ENCODE measurements at places on chromosomes 12 and 14.
A peak's percentile ranks its signal among the peaks of the same experiment; 100 is the strongest.

GRCh38 chr12:58425481-58426392 is 484.4 kb downstream of the ATP23 start:
- no peak for DNase-seq

DNA sequence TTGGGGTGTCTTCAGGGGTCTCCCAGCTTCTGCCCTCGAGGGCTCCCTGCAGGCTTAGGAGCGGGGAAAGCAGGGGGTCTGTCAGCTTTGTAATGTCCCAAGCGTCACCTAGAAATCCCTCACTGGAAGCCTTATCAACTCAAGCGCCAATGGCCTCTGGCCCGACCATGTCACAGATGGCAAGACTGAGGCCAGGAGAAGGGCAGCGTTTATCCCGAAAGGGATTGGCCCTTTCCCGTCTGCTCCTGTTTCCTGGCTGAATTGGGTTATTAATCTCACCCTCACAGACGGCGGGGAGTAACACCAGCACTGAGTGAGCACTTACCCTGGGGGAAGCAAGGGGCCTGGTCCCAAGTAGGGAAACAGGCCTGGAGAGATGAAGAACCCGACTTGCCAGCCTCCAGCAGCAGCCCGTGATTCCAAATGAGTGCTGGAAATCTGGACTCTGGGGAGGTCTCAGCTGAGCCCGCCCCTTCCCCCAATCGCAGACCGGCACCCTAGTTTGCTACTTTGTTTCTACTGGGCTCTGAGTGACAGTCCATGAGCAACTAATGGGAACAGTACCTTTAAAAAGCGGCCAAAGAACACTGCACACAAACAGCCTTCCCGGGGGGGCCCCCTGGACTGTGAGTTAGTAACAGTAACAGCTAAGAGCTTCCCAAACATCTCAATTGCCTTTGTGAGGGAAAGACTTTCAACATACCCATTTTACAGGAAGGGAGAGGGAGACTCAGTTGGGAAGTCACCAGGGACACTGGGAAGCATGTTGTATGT is 2.1 kb upstream of the NCOR2 start:
- DNase-seq, result no peak

DNA sequence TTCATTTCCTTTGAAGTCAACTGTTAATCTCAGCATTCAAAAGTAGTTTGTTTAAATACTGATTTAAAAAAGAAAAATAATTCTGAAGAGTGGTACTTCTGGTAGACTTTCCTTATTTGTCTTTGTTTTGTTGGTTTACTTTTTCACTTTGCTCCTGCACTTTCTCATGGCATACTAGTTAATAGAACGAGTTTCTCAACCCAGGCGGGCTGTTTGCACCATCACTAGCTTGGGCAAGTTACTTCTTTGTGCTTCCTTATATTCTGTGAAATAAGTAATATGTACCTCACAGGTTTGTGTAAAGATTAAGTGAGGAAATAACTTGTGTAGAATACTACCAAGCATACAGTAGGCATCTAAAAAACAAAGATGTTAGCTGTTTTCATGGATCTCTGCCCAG is 45.5 kb downstream of the SLC38A6 start:
- no peak for DNase-seq

DNA sequence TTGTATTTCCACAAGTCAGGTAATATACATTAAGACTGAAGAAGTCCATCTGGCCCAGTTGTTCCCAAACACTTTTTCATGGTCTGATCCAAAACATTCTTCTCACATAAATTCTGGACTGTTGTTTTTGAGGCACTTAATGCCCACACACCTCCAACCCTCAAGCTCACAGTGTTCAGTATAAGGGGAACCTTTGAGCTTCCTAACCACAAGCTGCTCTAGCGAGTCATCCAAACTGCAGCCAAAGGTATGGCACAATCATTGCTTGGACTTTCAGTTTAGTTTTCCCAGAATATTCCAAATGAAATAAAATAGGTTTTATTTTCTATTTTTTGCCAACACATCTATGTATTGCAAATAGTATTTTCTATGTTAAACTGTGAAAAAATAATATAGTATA is 103.0 kb downstream of the PUS7L start:
- no peak for DNase-seq

GRCh38 chr12:62543741-62544140 is 77.1 kb downstream of the MON2 start:
- DNase-seq, result no peak

DNA sequence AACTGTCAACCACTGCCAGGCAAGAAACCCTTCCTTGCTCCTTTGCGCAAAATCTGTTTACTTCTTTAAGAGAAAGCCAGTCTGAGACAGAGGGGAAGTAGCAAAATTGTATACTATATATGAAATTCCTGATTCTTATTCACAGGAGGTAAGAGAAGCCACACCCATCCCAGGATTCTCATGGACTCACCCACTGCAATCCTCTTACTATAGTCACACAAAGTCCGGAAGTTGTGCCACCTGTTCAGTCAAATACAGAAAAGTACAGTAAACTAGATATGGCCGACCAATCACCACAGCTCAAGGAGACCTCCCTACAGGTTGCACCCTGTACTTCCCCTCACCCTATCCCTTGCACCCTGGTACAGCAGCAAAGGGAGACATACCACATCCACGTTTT is 2.9 kb downstream of the PRMT5 start:
- DNase-seq, result no peak

DNA sequence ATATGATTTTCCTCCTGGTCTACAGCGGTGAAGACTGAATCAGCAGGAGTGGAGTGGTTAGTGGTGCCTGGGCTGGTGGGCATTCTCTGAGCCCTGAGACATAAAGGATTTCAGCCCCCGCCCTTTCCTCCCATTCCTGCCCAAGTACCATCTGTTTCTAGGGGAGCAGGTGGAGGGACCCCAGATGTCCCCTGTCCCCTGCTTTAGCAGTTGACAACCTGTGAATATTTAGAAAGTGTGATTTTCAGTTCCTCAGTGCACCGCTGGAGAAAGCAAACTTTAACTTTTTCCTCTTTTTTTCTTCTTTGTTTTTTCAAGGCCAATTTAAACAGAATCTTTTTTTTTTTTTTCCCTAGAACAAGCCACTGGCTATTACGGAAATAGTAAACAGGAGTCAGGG is 163.8 kb upstream of the MYL2 start:
- no peak for DNase-seq

DNA sequence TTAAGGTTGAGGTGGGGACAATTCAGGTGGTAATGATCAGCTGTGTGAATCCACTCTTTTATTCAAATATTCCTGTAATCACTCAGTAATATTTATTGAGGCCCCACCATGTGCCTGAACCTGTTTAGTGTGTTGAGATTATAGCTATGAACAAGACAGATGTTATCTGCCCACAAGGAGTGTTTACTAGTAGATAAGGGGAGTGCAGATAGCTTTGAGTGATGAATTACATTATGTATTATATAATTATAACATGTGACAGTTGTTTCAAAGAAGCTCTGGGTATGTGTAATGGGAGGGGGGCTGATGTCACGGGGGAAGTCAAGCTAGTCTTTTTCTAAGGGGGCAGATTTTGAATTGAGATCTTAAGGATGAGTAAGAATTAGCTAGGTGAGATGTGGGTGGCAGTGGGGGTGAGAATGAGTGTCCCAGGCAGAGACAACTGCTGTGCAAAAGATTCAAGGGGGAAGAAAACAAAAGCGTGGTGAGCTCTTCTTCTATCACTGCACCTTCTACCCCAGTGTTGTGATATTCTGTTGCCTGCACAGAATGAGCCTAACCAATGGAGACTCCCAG is 21.3 kb upstream of the SRRM4 start:
- no peak for DNase-seq

DNA sequence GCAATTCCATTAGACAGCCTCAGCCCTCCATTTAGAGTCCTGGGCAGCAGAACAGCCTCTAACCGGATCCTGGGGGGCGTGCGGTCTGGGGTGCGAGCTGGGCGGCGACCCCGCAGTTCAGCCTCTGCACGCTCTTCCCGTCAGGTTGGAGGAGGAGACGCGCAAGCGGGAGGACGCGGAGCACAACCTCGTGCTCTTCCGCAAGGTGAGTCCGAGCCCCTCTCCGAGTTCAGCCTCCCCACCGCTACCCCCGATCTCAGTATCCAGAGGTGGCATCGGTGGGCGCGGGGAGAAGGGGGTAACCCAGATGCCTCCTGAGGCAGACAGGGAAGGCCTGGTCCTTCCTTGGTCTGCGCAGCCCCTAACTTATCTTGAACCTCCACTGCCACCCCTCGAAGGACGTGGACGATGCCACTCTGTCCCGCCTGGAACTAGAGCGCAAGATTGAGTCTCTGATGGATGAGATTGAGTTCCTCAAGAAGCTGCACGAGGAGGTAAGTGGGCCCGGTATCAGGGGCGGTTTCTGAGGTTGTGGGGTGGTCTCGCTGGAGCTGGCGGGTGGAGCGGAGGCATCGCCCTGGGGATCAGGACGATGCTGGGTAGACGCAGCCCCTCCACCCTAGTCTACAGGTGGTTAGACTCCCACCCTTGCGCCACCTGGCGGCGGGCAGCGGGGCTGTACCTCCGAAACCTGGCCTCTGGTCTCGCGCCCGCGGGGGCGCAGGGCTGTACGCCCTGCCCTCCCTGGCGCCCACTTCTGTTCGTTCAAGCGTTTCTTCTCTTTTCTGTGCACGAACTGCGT is 1.3 kb downstream of the PRPH start:
- peak; percentile 53 for DNase-seq

- DNase-seq, result no peak
Measured at GRCh38 chr12:66156654-66157053, 13.1 kb downstream of the TMBIM4 start.

DNA sequence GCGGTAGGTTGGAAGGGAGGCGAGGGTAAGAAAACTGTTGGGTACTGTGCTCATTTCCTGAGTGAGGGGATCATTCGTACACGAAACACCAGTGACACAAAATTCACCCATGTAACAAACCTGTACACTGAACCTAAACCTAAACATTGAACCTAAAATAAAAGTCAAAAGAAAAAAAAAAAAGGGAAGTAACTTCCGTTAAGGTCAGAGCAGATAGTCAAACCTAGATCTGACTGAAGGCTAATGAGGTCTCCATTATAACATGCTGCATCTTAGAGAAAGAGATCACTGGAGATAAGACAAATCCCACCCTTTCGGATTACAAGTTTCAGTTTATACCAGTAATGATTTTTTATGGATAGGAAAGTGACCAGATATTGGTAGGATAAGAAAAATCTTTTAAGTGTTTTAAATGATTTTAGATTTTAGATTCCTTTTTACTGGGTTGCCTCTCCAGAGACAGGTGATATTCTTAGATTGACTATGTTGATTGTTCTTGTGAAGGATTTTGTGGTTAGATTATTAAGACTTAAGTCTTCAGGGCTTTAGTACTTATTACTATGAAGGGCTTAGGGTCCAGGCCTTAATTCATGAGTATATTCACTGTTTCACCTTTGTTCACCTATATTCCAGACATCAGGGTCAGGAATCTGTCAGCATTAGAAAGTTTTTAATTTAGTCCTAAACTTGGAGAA is 11.2 kb upstream of the NCKAP1L start:
- no peak for DNase-seq

DNA sequence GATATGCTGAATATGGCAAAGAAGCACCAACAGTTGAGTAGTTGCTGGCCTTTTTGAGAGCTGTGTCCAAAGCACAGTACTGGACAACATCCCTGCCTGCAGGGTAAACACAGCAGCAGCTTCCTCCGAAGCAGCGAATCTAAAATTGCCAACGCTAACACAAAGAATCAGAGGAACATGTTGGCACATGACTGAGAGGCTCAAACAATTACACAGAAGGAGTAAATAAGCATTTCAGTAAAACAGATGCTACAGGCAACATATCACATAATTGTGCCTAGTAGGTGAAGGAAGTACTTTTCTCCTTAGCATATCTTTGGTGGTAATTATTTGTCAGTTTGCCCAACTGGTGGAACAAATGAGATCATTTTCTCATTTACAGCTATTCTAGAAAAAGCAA is 52.1 kb downstream of the KICS2 start:
- DNase-seq, result no peak

- no peak for DNase-seq
Measured at GRCh38 chr14:67242168-67242420, 859 bp downstream of the PALS1 start.

DNA sequence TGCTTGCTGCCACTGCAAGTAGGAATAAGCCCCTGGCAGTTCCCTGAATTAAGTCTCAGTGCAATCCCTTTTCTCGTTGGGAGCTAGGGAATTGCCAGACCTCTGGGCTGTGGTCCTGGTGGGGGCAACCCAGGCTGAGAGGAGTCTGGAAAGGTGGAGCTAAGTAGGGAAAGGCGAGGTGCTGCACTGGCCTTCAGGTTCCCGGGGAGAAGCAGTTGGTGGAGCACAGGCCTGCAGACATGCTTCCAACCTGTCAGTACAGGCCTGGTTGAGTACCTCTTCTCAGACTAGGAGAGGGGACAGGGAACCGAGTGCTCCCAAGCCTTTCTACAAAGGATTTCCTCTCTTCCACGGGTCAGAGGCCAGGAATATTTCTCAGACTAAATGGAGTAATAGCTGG is 1.5 kb downstream of the NRIP2 start:
- DNase-seq, result no peak

DNA sequence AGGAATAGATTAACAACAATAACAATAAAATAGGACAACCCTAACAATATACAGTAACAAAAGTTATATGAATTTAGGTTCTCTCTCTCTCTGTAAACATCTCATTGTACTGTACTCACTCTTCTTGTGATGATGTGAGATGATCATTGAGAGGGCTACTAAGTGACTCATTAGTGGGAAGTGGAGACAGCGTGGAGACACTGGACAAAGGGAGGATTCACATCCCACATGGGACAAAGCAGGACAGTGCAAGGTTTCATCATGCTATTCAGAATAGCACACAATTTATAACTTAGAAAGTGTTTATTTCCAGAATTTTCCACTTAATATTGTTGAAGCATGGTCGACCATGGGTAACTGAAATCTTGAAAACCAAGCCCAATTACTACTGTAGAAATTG is 26.0 kb upstream of the SPATA7 start:
- DNase-seq, result no peak

DNA sequence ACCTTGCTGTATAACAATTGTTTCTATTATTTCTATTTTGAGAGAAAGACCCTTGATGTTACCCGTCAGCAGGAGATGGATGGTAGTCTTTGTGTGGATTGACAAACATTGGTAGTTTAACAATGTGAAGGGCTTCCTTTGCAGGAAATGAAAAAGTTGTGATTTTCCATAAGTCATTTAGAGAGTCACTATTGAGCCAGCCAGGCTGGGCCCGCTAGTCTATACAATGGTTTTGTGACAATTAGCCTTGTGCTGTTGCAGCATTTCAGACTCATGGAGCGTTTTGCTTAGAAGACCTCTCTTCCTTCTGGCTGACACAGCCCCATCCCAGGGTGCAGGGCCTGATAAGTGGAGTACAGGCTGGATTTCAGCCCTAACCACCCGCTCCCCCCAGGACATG is 18.3 kb upstream of the SLC38A2 start:
- no peak for DNase-seq
